ENCODE measurements at places on chromosomes 6 and 20.

DNA sequence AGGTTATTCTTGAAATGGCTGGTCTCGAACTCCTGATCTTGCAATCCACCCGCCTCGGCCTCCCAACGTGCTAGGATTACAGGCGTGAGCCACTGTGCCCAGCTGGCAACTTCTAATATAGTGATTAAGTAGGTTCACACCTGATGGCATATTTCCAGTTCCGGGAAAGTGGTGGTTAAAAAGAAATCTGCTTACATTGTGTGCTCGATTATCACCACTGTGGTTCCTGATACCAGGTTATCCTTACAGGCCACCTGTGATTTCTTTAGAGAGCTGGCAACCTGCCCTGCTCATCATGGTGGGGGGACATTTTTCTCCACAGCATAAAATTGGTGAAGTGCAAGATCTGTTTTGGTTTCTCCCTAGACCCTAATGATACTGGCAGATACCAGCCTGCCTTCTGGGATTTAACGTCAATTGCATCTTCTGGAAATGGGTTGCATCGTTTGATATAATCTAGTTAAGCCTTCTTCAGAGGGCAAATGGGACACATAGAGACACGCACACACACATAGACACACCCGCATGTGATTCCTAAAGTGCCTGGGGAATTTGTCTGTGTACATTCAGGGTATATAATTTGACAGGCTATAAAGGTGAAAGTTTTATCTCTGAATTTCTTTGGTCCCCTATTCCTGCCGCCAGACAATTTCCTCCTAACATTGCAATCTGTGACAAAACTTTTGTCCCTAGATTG lies 49.7 kb upstream of the CITED2 start:
- DNase-seq: no peak

DNA sequence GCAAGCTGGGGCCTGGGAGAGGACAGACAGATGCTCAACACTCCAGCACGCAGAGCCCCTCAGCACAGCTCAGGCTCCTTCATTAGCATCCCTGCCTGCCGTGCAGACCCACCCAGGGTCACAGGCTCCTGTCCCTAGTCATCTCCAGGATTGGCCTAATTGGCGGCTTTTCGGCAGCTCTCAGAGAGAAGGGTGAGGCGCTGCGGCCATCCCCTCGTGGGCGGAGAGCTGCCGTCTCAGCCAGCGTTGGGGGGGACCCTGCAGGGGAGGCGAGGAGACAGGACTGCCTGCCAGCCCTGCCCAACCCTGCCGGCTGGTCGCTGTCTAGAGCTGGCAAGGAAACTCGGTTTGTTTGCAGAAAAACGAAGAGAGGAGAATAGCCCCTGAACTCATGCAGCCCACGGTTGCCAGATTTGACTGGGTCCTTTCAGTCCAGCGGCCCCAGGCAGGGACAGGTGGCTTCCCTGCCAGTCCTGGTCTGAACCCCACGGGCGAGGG lies 26.8 kb downstream of the BHLHE23 start:
- DNase-seq: no peak

DNA sequence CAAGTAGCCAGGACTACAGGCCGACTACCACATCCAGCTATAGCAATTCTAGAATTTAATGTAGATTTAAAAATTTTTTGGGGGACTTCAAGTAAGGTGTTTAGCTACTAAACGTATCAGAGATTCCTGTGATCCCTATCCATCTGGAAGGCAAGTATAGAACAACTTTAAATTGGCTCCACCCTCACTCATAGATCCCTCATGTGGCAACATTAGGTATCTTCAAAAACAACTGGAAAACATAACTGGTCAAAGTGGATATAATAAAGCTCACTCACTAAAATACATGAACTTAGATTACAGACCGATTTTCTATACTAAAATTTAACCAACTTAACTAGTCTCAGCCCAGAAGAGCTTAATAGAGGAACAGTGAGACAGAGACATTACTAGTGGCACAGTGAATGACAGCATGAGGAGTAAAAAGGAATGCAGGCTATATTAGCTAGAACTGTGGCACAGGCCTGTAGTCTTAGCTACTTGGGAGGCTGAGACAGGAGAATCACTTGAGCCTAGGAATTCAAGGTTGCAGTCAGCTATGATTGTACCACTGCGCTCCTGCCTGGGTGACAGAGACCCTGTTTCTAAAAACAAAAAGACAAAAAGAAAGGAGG lies 14.7 kb downstream of the NUP153 start:
- no peak for DNase-seq

- DNase-seq: peak; percentile 82
Observed at GRCh38 chr20:63337786-63338420, 23.2 kb downstream of the CHRNA4 start.

GRCh38 chr6:54419885-54420284 lies 111.6 kb downstream of the TINAG start:
- DNase-seq: peak; percentile 93

DNA sequence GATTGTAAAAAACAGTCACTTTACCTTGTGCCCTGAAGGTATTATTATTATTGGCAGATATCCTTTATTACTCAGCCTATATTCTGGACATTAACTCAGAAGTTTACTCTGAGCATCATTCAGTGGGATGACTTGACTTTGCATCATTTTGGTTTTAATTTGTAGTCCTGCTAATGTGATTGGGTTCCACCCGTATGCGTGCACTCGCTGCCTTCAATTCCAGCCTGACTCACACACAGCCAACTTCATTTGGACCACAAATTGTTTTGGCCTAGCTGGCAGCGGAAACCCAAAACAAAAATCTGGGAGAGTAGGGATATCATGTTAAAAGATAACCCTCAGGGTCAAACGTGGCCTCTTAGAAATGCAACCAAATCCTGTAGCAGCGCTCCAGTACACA lies 704.4 kb upstream of the SLC35B3 start:
- DNase-seq: peak; percentile 62

GRCh38 chr6:131843768-131844167 lies 35.9 kb downstream of the ENPP1 start:
- DNase-seq: no peak

- DNase-seq: peak; percentile 75
Observed at GRCh38 chr6:42532038-42532669, 31.7 kb upstream of the UBR2 start.

- DNase-seq: no peak
Observed at GRCh38 chr6:112207131-112207530, 47.2 kb downstream of the LAMA4 start.

All from fibroblast of skin of back (primary cell).